Esophagus squamous epithelium (tissue), 5 donors: ENCODE measurements at places on chromosomes 11 and 22. TPM values are rescaled to one million over a fixed set of nuclear protein-coding genes. Genes with fewer than 3 reads are reported as not detected.

GRCh38 chr22:28023774-28024173 lies 104.7 kb upstream of the PITPNB start:
- DNase-seq: no peak
- no peak overlapping the region for H3K4me3 ChIP-seq
- H3K27ac ChIP-seq: no peak overlapping the region
- H3K36me3 ChIP-seq: no peaks in the 10 kb centered on the region
- no peaks in the 10 kb centered on the region for H3K27me3 ChIP-seq
- H3K4me1 ChIP-seq: peaks cover 28% of the 10 kb centered on the region

DNA sequence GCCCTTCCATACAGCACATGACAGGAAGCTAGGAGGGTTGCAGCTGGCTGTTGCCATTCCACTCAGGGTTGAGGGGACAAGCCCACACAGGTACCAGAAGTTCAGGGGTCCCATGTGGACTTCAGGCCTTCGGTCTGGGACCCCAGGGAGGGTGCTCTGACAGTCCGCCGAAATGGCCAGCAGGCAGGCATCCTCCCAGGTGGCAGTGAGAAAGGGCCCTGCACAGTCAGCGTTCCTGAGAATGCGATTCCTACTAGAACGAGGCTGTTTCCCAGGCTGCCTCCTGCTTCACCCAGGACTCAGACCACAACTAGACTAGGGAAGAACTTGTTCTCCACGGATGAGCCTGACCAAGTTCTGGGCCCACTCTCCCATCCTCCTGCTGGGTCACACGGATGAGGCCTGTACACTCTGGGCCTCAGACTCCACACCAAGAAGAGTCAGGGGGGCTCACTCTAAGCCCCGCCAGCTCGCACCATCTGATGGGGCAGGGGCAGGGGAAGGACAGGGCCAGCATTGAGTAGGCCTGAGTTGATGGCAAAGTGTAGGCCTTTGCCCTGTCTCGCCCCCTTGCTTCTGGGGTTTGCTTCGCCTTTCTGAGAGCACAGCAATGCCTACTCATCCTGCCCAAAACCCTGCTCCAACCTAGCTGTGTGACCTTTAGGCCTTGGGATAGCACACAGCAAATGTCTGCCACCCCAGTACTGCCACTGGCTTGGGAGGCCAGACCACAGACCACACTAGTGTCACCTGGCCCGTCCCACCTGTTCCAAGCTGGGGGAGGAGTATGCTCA lies 14.0 kb downstream of the KCNQ1OT1 start:
- peaks cover 40% of the 10 kb centered on the region for H3K4me1 ChIP-seq
- DNase-seq: no peak
- H3K27me3 ChIP-seq: no peaks in the 10 kb centered on the region

- H3K4me1 ChIP-seq: no peaks in the 10 kb centered on the region
- H3K36me3 ChIP-seq: no peaks in the 10 kb centered on the region
- no peak overlapping the region for H3K27ac ChIP-seq
- H3K4me3 ChIP-seq: no peak overlapping the region
Observed at GRCh38 chr11:46537121-46537520, 56.7 kb downstream of the AMBRA1 start.

SMTNL1 gene
- not detected for total RNA-seq
